ENCODE measurements at places on chromosomes 2 and 18.

GRCh38 chr18:58316396-58317342, 272.6 kb downstream of the NEDD4L start:
- peak; percentile 61 for DNase-seq

DNA sequence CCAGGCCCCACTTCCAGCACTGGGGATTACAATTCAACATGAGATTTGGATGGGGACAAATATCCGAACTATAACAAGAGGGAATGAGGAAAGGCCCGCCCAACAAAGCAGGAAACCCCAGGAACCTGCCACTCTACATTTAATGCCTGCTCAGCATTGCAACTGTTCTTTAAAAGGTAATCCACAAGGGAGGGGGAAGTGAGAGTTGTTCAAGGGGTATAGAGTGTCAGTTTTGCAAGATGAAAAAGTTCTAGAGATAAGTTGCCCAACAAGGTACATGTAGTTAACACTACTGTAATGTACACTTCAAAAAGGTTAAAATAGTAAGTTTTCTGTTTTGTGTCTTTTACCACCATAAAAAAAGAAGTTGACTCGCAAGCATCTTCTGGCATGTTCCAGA, 137.6 kb downstream of the MBD2 start:
- DNase-seq, result no peak

GRCh38 chr2:29189052-29189451, 73.8 kb downstream of the CLIP4 start:
- no peak for DNase-seq

GRCh38 chr2:41985573-41986095, 62.2 kb upstream of the PKDCC start:
- DNase-seq, result no peak

DNA sequence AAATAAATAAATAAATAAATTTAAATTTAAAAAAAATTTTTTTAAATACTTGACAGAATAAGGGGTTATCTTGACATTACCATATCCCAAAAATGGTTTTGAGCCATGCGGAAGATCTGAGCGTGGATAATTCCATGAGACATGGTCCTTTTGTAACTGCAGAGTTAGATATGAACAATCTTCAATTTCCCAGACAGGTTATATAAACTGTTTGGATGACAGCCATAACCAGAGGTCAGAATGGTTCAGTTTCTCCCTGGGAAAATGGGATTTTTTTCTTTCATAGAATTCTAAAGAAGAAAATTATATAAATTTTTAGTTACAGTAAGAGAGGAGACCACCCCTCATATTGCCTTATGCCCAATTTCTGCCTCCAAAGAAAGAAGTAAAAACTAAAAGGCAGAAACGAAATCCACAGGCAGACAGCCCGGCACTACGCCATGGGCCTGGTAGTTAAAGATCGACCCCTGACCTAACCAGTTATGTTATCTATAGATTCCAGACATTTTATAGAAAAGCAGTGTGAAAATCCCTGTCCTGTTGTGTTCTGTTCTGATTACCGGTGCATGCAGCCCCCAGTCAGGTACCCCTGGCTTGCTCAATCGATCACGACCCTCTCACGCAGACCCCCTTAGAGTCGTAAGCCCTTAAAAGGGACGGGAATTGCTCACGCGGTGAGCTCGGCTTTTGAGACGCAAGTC, 3.0 kb downstream of the GALM start:
- no peak for DNase-seq

DNA sequence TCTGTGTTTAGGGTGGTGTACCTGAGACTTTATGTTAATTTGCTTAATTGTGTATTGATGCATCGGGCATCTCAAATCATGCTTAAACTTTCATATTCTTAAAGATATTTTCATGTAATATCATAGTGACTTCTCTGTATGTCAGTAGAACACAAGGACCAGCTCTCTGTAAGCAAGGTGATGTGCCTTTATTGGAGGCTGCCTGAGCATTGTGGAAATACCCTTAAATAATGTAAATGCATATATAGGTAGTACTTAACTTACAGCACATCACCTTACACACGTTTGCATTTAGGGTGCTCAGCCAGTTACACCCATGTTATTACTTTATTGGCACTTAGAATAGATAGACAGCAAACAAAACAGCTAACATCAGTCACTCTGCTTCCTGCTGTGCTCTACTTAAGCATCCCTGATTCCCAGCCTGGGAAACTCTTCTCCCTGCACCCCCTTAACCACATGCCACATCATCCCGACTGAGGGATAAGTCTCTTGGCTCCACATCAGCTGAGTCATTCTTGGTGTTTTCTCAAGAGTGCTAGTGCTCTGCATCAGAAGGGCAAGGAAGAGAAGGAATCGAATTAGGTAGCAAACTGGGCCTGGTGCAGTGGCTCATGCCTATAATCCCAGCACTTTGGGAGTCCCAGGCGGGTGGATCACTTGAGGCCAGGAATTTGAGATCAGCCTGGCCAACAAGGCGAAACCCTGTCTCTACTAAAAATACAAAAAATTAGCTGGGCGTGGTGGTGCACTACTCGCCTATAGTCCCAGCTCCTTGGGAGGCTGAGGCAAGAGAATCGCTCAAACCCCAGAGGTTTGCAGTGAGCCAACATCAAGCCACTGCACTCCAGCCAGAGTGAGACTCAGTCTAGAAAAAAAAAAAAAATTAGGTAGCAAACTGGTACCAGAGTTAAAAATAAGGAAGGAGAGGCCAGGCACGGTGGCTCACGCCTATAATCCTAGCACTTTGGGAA, 108.7 kb downstream of the MAP3K20 start:
- DNase-seq, result no peak

DNA sequence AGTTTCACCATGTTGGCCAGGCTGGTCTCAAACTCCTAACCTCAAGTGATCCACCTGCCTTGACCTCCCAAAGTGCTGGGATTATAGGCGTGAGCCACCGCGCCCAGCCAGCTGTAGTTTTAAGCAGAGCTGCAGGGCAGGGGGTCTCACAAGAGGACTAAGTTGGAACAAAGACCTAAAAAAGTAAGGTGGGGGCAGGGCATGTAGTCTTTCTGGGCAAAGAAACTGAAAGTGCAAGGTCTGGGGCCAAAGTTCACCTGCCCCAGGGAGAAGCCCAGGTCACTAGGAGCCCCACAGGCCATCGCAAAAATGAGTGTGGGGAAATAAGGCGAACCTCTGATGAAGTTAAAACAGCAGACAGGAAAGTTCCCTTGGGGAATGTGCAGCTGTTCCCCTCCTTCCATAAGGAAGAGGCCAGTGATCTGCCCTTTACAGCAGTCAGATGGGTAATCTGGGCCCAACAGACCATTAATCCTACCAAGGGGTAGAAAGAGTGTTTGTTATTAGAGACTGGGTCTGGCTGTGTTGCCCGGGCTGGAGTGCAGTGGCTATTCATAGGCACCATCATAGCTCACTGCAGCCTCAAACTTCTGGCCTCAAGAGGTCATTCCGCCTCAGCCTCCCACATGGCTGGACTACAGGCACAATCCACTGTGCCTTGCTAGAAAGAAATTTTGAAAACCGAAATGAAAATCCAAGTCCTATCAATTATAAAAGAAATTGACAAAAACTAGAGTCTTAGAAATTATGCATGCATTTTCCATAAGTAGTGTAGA, 2.8 kb downstream of the SCLY start:
- no peak for DNase-seq

DNA sequence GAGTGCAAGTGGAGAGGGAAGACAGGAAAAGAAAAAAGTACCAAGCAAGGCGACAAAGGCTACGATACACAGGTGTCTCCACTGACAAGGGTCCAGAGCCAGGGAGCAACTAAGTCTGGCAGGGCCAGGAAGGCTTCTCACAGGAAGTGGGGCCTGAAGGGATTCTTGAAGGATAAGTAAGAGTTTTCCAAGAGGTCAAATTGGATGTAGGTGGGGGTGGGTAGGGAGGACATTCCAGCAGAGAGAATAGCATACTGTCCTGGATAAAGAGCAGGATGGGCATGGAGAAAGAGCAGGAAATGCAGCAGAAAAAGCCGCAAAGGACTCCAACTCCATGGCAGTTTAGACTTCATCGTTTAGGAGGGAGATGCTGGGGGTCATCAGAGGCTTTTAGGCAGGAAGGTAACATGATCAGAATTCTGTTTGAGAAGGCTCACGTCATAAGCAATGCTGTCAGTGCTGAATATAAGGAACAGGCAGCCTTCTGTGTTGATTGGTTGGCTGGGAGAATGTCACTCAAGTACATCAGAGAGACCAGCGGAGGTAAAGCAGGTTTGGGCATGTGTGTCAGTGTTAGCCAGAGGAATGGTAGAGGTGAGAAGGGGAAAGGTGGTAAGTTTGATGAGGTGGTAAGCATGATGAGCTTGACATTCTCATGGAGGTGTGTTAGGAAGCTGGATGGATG, 35.1 kb downstream of the ARHGAP25 start:
- DNase-seq, result no peak

DNA sequence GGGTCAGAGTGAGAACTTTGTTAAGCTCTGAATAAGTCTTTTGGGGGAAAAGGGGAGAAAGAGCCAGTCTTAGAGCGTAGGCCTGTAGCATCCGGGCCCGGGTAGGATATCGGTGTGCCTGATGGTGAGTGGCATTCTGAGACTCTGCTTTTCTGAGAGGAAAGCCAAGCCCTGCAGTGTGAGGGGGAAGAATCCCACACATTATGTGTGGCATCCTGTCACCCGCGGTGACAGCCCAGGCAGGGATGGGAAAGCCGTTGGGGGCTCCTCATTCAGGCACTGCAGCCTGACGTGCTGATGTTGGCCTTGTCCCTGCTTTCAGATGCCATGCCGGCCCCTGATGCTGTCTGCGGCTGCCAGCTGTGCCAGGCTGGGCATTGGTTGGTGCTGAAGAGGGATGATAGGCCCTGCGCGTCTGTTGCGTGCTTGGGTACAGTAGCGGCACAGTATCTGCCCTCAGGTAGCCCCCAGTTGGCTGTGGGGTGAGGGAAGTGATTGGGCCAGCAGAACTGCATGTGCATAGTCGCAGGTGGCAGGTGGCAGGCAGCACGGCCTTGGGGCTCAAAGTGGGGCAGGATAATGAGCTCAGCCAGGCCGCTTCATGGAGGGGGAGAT, 37.6 kb downstream of the GLI2 start:
- DNase-seq, result no peak

DNA sequence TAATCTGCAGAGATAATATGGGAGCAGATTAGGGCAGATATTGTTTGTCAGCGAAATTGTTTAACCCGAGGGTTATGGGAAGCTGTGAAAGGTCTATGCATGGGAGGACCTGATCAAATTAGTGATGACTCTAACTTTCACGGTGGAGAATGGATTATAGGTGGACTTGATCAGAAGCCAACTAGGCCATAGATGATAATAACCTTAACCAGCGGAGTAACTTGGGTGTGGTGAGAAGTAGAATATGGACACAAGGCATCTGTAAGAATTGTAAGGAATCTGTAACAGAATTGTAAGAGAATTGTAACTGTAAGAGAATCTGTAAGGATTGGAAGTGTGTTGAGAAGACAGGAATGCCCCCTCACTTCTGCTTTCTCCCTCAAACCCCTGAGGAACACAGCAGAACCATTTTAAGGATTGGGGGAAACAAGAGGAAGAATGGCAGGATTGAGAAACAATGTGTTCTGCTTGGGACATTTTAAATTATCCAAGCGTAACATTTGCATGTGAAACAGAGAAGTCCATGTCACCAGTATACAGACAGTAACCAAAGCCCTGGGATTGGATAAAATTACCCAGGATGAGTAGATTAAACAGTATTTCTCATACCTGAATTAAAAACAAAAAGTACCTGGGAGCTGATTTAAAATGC, 14.9 kb upstream of the SLC39A10 start:
- DNase-seq, result no peak

DNA sequence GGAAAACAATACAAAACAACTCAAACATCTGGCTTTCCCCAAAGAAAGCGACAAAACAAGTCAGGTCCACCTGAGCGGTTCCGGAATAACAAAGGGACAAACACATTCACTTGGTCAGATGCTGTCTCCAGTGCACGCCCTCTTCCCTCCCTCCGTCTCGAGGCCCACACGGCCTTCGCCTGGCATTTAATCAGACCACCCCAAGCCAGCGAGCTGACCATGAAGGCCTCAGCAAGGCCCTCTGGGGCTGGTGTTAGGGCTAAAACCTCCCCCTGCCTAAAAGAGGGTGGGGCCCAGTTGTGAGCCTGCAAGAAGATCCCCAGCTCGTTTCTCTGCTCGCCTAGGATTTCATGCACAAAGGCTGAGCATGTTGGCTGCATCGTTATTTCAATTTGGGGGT, 180.3 kb downstream of the EIPR1 start:
- no peak for DNase-seq

- no peak for DNase-seq
These were observed 728.4 kb downstream of the LRRTM4 start for GRCh38 chr2:76793647-76794334.

DNA sequence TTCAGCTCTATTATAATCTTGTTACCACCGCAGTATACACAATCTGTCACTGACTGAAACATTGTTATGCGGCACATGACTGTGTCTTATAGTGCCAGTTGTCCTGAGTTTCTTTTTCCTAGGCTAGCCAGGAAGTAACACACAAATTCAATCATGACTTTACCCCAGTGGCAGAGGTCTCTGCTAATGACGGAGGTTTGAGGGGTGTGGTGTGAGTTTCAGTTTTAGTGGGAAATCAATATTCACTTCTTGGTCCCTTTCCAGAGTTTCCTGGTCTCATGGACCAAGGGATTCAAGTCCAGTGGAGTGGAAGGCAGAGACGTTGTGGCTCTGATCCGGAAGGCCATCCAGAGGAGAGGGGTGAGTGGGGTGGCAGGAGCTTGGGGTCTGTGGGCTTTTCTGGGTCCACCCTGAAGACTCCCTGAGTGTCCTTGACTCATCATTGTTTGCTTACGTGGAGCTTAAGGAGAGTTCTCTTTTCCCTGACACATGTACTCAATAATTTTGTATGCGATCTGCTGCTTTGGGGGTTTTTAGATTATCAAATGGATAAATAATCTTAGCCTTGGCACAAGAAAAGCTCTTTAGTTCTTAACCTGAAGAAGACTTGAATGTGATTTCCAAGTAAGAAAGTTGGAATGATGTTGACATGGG, 39.2 kb downstream of the HK2 start:
- DNase-seq, result no peak

DNA sequence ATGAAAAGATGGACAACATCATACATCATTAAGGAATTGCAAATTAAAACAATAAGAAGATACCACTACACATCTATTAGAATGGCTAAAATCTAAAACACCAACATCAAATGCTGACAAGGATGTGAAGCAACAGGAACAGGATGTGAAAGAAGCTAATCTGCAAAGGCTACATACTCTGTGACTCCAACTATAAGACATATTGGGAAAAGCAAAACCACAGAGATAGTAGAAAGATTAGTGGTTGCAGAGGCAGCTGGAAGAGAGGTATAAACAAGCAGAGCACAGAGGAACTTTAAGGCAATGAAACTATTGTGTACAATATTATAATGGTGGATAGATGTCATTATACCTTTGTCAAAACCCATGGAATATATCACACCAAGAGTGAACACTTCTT, 393.7 kb upstream of the RAB6C start:
- DNase-seq, result no peak

DNA sequence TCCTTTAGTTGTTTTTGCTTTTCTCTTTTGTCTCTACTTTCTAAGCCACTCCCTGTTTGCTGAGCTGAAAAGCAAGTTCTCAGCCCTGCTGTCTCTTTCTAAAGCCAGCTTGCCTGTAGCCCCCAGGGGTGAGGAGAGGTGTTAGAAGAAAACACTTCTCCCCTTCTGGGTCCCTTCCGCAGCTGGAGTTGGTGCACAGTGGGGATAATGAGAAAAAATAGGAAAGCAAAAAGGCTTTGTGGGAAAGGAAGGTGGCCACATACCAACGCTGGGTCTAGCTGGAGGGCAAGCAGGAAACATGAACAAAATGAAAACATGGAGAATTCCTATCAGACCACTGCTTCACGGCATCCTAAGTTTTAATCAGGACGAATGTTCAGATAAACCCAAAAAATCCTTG, 15.5 kb upstream of the SLC20A1 start:
- DNase-seq, result no peak

GRCh38 chr18:52829876-52830405, 489.9 kb downstream of the DCC start:
- no peak for DNase-seq

Data from putamen (tissue), 1 donor.